ENCODE measurements at places on chromosomes 6 and 20. TPM values are rescaled to one million over a fixed set of nuclear protein-coding genes. Genes with fewer than 3 reads are reported as not detected.

The MROH8 gene
- 0.25 TPM for total RNA-seq

The NRN1 gene
- 28.7 TPM for total RNA-seq

The DOK5 gene
- total RNA-seq = 0.16 TPM

The MEI4 gene
- under 0.01 TPM for total RNA-seq

The SYNCRIP gene
- total RNA-seq = 40.0 TPM

The WFDC6 gene
- not detected for total RNA-seq

The SLC4A11 gene
- 28.9 TPM for total RNA-seq

The CLPSL2 gene
- not detected for total RNA-seq

The UST gene
- 0.16 TPM for total RNA-seq

The CENPQ gene
- total RNA-seq = 4.8 TPM

The MUC22 gene
- not detected for total RNA-seq

The ZC3H12D gene
- total RNA-seq = not detected

The PHF1 gene
- 16.7 TPM for total RNA-seq

The UNC5CL gene
- under 0.01 TPM for total RNA-seq

The BTNL2 gene
- not detected for total RNA-seq

The HTR1E gene
- total RNA-seq = not detected

The SLC22A2 gene
- total RNA-seq = not detected

The PROKR2 gene
- not detected for total RNA-seq

The ULBP2 gene
- total RNA-seq = 4.7 TPM

The MYL9 gene
- 4.3 TPM for total RNA-seq

The LAMA5 gene
- 72.9 TPM for total RNA-seq

The HSPA12B gene
- total RNA-seq = 11.1 TPM

The NEURL2 gene
- 2.6 TPM for total RNA-seq

The GPR6 gene
- not detected for total RNA-seq

The STK4 gene
- 13.0 TPM for total RNA-seq

The C4A gene
- 1.5 TPM for total RNA-seq

The GNAS-AS1 gene
- not detected for total RNA-seq

The KIF25 gene
- 0.49 TPM for total RNA-seq

The EHMT2 gene
- 52.4 TPM for total RNA-seq

The KCNK16 gene
- total RNA-seq = not detected

The CST11 gene
- total RNA-seq = not detected

The FOXO3 gene
- 17.4 TPM for total RNA-seq

The TNFRSF6B gene
- total RNA-seq = 28.5 TPM

The HS3ST5 gene
- not detected for total RNA-seq

The MAS1 gene
- not detected for total RNA-seq

The PRKN gene
- 0.16 TPM for total RNA-seq

The ADAM33 gene
- total RNA-seq = 0.16 TPM

The TGM3 gene
- not detected for total RNA-seq
